ENCODE measurements at places on chromosomes 1 and 21.

DNA sequence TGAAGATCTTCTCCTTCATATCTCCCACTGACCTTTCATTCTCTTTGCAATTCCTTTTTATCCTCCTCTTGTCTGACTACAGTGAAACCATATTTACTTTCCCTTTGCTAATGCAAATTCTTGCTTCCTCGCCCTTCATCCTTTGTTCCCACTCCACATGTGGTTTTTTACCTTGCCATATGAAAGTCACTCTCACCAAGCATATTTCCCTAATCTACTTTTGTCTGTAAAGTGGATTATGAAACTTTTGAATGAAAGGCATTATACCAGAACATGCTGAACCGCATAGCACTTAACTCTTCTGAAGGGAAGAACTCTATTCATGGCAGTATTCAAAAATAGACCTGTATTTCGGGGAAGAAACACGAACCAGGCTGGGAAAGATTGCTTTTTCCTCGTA is 8.0 kb upstream of the TMPRSS15 start:
- no peak for DNase-seq

DNA sequence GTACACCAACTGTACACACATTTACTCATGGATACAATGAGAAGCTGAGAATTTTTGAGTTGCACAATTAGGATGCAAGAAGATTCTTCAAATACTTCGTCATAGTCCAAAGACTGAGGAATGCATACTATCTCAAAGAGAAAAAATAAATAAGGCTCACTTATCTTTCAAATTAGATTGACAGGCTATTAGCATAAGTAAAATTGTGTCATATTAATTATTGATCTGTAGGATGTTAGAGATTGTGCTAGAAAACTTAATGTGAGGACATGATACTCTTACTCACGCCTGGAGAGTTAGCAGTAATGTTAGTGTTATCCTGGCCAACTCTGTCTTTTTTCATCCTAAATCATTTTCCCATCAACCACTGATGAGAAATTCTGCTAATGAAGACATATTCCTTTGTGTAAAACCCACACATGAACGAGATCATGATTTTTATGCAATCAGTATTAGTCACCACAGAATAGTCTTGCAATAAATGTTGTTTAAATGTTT is 659.0 kb downstream of the LTN1 start:
- DNase-seq = no peak

DNA sequence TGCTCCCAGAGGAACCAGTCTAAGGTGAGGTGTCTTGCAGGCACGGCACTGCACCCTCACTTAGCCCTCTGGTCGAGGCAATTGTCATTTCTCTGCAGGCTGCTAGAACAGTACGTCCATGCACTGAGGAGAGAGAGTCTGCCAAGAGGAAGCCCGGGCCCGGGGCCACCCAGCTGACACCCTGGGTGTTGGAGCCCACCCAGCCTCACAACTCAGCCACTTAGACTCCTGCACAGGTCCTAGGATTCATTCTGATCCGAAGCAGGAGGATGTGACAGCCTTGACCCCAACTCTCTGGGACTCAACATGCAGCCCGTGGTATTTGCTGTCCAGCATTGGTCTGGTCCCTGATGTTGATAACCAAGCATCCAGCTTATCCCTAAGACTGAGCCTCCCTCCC is 111.9 kb downstream of the ADSS2 start:
- no peak for DNase-seq

GRCh38 chr21:42317341-42317741 is 2.1 kb upstream of the TFF3 start:
- DNase-seq = no peak

- DNase-seq = no peak
Observed at GRCh38 chr1:50103615-50104081, 5.1 kb upstream of the ELAVL4 start.

- no peak for DNase-seq
Observed at GRCh38 chr1:197841883-197842553, 60.4 kb upstream of the C1orf53 start.

- DNase-seq = no peak
Observed at GRCh38 chr1:37739222-37739621, 25.7 kb downstream of the EPHA10 start.

- no peak for DNase-seq
Observed at GRCh38 chr1:105585791-105586190, 1470.7 kb upstream of the PRMT6 start.

DNA sequence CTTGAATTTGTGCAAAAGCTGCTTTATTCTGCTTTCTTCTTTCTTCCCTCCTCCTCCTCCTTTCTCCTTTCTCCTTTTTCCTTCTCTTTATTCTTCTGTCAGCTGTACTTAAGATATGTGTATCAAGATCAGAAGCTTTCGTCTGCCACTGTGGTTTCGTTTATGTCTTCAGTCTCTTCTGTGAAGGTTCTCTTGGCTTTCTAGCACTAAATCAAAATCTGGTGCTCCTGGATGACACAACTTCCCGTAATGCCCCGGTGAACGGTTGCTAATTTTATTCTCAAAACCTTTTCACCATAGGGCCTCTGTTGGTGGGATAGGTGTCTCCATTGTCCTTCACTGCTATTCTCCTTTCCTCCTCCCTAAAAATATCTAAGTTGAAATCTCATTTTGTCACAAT is 5.0 kb downstream of the ATF6 start:
- no peak for DNase-seq
